SW 1271 (cell line): ENCODE measurements at places on chromosomes 6 and 20.

DNA sequence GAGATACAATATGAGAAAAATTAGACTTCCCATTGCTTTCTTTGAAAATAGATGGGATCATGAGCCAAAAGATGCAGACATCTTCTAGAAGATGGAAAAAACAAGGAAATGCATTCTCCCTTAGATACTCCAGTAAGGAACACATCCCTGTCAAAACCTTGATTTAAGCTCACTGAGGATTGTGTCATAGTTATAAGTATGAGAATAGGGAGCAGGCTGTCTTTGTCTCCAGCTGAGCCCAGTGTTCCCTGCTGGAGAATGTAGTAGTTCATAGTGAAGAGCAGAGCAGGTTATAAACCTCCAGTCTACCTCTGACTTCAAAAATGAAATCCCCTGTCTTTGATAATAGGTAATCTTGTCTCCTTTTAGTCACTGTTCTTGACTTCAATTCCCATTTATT, 589.9 kb downstream of the PHF3 start:
- no peak for DNase-seq

DNA sequence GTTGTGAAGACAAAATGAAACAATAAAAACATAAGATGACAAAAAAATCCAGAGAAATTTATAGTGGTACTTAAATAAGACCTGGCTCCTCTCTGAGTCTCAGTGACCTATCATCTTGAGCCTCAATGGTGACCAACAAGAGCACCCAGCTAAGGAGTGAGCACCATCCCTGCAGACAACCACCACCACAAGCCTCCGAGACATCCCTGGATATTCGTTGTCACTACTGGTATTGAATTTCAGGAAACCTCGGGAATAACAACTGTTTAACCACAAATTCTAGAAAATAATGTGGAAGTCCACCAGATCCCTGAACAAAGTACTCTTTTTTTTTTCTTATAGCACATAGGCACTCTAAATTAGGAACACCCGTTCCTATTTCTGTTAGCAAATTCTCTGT, 32.2 kb upstream of the ADGRF5 start:
- no peak for DNase-seq

GRCh38 chr6:114058435-114058834, 87.5 kb upstream of the HDAC2 start:
- DNase-seq = no peak

DNA sequence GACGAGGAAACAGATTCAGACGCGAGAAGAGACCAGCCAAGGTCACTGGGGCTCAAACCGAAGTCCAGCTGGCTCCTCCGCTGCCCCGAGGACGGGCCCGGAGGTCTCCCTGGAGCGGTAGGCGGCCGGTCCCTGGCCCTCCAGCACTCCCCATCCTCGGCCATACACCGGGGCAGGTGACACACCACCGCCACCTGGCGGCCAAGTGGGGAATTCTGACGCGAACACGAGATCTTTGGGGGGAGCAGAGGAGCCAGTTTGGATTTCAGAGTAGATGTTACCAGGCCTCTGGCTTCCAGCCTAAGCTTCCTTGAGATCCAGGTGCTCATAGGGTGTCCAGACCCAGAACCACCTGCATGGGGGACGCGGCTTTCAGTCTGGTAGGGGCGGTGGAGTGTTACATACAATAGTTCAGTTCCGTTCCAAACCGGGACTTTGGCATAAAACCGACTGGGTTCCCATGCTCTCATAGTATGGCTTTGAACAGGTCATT, 16.1 kb downstream of the BPIFB1 start:
- peak; percentile 80 for DNase-seq

GRCh38 chr6:18330548-18331081, 56.5 kb upstream of the RNF144B start:
- DNase-seq = no peak

- no peak for DNase-seq
Measured at GRCh38 chr6:97305414-97306066, 22.5 kb upstream of the MMS22L start.

- DNase-seq = no peak
Measured at GRCh38 chr20:23363257-23363649, 1.3 kb downstream of the GZF1 start.
